ENCODE measurements at places on chromosomes 6 and 20.

- DNase-seq: no peak
These were observed 328.9 kb downstream of the FARS2 start for GRCh38 chr6:5590187-5590586.

GRCh38 chr6:111263837-111264236 lies 176.5 kb downstream of the SLC16A10 start:
- peak; percentile 79 for DNase-seq

- peak; percentile 11 for DNase-seq
These were observed 11.1 kb upstream of the VAPB start for GRCh38 chr20:58377766-58378401.

GRCh38 chr6:169288591-169288990 lies 34.9 kb upstream of the THBS2 start:
- peak; percentile 38 for DNase-seq

Measured in fibroblast of skin of scalp (primary cell).